Amygdala (tissue), 56 donors: ENCODE measurements at places on chromosomes 7 and 10.

GRCh38 chr7:70456719-70457118, 675.2 kb upstream of the GALNT17 start:
- no peak for DNase-seq

DNA sequence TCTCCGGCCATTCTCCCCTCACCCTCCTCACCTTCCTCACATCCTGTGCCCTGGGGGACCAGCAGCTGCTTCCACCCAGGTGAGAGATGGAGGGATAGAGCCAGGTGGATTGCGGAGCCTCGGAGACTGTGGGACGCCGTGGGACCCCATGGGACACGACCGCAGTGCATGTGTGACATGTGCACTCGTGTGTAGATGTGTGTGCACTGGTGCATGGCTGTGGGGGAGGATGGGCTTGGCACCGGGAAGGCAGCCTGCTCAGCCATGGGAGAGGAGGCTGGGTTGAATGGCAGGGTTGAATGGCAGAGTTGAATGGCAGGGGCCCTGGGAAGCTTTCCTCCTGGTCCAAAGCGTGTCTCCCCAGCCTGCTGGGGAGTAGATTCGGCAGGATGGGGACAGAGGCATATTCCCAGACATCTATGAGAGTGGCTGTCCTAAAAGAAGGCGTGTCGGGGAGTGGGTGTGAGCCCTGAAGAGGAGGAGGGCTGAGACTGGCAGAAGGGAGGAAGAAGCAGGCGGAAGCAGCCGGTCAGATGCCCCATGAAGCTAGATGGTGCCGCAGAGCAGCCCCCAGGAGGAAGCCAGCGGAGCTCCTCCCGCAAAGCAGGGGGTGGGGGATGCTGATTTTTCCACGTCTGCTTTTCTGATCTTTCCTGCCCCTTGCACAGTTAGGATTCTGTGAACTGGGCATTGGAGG, 815 bp downstream of the GIMAP8 start:
- no peak for DNase-seq

- DNase-seq: no peak
Measured at GRCh38 chr10:7388602-7389001, 22.2 kb downstream of the SFMBT2 start.

DNA sequence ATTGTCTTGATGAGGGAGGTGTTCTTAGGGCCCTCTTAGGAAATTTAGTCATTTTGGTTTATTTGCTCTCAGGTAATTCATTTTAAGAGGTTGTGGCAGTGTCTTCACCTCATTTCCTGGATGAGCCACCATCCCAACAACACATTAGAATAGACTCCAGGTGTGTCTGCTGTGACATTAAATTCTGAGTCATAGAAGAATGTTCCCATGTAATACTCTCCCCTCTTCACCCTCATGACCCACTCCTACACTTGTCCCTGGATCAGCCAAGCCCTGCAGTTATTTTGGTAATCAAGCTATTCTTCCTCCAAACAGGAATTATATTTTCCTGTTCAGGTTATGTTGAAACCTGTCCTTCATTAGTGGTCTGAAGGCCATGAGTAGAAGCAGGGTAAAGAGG, 944.1 kb downstream of the SORCS3 start:
- no peak for DNase-seq
